NCI-H1694 treated with DMSO at 0.1 percent for 48 hours (cell line): ENCODE measurements at places on chromosomes 7 and 10.

DNA sequence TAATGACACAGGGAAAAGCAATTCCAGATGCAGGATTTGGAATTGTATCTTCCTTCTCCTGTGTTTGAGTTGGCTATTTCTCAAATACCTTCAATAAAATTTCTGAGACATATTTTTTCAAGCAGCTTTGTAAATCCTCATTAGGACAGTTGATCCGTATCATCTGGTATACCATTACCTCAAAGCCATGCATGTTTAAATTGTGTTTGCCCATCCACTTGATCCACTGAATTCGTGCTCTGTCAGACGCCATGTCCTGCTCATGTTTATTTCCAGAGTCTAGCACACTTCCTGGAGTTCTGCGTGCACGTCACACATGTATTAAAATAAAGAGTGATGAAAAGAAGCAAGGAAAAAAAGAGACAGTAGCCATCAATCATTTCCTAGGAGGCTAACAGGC is 141.8 kb upstream of the CDC14C start:
- no peak for DNase-seq

GRCh38 chr7:632831-633210 is 93.7 kb upstream of the DNAAF5 start:
- no peak for DNase-seq

- DNase-seq = no peak
Observed at GRCh38 chr7:116727432-116728009, 55.5 kb downstream of the MET start.

GRCh38 chr7:157384301-157384700 is 47.5 kb downstream of the DNAJB6 start:
- DNase-seq = no peak

GRCh38 chr7:101549734-101550133 is 79.4 kb downstream of the MYL10 start:
- DNase-seq = no peak

DNA sequence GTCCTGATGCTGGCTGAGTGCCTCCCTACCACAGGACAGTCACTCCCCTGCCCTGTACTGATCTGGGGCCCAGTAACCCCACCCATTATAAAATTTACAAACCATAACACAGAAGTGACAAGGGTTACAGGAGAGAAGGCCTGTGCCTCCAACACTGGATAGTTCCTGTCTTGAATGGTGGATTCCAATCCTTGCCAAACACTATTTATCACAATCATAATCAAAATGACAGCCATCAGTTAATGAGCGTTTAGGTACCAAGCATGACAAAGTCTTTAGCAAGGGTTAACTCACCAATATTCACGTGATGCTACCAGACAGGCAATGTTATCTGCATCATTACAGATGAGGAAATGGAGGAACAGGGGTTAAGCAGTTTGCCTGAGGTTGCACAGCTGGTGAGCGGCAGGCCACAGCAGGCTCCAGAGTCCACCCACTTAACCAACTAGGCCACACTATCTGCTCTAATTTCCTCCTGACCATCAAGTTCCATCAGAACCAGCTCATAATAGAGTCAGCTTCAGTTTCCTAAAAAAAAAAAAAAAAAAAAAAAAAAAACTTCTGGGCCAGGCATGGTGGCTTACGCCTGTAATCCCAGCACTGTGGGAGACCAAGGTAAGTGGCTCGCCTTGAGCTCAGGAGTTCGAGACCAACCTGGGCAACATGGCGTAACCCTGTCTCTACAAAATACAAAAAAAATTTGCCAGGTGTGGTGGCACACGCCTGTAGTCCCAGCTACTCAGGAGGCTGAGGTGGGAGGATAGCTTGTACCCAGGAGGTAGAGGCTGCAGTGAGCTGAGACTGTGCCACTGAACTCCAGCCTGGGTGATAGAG is 14.2 kb downstream of the PDLIM1 start:
- DNase-seq = no peak

GRCh38 chr7:66423729-66424128 is 205.0 kb upstream of the KCTD7 start:
- DNase-seq = no peak

- no peak for DNase-seq
Observed at GRCh38 chr10:97898429-97898828, 48.8 kb downstream of the GOLGA7B start.

- DNase-seq = no peak
Observed at GRCh38 chr7:83289419-83289993, 126.8 kb upstream of the PCLO start.

DNA sequence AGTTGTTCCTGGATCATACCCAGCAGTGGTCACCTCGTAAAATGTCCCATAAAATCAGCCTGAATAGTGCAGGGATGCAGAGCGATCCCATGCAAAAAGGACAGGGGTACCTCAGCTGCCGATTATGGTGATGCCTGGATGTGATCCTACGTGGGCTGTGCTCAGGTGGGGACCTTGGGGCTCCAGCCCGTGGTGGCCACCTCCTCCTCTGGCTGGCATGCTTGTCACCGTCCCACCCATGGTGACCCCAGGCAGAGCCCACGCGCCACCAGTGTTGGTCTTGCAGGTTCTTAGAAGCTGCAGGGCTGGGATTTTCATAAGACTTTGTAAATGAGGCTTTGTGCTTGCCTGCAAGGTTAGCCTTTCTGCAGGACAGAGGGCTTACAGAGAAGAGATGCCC is 97.2 kb downstream of the GLRX3 start:
- no peak for DNase-seq

GRCh38 chr7:122813845-122814244 is 72.4 kb downstream of the CADPS2 start:
- no peak for DNase-seq

GRCh38 chr7:107173691-107174406 is 5.0 kb downstream of the HBP1 start:
- no peak for DNase-seq

- no peak for DNase-seq
Observed at GRCh38 chr10:132496360-132497062, 41.1 kb upstream of the INPP5A start.

- no peak for DNase-seq
Observed at GRCh38 chr7:127404286-127405072, 12.0 kb upstream of the ZNF800 start.

- no peak for DNase-seq
Observed at GRCh38 chr10:74690393-74690792, 136.0 kb upstream of the KAT6B start.

DNA sequence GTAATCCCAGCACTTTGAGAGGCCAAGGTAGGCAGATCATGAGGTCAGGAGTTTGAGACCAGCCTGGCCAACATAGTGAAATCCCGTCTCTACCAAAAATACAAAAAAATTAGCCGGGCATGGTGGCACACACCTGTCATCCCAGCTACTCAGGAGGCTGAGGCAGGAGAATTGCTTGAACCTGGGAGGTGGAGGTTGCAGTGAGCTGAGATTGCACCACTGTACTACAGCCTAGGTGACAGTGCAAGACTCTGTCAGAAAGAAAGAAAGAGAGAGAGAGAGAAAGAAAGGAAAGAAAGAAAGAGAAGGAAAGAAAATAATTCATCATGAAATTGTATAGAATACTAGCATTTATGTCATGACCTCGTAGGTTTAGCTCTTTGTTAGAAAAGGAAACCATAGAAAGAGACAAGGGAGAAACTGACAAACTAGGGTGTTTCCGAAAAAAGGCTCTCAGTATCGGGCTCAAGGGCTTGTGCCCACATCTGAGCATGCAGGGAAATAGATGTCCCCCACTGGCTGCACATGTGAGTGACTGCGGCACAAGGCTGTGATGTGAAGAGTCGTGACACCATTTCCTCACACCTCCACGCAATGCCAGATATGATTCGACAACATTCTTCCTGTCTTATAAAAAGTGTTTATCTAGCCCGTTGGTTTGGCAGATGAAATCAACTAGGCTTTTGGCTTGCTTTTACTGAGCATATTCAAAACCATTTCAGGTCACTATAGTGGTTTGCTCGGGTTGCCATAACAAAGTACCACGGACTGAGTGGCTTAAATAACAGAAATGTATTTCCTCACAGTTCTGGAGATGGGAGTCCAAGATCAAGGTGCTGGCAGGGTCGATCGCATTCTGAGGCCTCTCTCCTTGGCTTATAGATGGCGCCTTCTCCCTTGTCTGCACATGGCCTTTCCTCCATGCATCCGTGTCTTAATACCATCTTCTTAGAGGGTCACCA is 2.0 kb downstream of the SRGN start:
- DNase-seq = no peak

DNA sequence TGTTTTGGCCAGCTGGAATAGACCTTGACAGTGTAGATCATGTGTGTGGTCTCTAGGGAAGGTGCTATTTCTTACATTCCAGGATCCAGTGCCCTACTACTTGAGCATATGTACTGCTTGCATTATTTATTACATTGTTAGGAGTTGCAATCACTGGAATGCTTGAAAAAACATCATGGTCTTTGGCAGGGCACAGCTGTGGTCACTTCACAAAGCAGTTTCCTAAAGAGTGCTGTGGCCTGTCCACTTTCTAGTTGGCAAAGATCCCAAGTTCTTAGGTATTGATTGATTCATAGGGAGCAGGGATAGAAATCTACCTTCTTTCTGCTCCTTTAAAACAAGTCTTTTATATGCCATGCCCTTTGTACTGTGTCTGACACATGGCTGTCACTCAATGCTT is 4.6 kb downstream of the C7orf25 start:
- DNase-seq = no peak

GRCh38 chr10:93512565-93512964 is 16.2 kb downstream of the CEP55 start:
- DNase-seq = no peak

- peak; percentile 58 for DNase-seq
Observed at GRCh38 chr10:33211106-33211878, 123.2 kb downstream of the NRP1 start.

DNA sequence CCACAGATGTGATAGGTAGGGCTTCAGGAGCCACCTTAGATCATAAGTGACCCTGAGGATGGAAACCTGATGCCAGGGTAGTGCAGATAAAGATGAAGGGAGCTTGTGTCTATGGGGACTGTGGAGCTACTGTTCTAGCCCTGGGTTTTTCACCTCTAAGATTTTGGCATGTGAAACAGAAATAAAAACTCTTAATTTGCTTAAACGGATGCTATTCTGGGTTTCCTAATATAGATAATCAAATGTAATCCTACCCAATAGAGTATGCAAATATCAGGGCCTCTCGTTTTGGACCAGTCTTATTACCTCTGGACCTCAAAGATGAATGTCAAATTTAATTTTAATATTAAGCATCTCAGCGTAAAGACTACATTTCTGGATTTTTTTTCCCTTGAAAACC is 49.3 kb downstream of the ABCB4 start:
- no peak for DNase-seq

DNA sequence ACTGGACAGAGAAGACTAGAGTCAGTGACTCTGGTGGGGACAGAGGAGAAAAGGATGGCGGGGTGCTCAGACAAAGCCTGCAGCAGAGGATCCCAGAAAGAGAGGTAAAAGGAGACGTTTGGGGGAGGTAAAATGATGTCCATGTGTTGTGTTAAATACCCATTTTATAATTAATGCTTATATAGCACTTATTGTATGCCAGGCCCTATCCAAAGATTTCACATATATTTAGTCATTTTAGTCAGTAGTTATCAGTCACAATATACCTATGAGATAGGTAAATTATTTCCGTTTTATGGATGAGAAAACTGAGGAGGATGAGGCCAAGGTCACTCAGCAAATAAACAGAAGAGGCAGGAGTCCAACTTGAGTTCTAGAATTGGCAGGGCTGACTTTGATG is 144.6 kb upstream of the SEMA3E start:
- DNase-seq = no peak

- DNase-seq = no peak
Observed at GRCh38 chr7:113010377-113010776, 76.2 kb downstream of the GPR85 start.

- no peak for DNase-seq
Observed at GRCh38 chr7:142329062-142329790, 71.4 kb upstream of the PRSS58 start.

GRCh38 chr10:33071857-33072256 is 113.8 kb upstream of the ITGB1 start:
- DNase-seq = no peak

DNA sequence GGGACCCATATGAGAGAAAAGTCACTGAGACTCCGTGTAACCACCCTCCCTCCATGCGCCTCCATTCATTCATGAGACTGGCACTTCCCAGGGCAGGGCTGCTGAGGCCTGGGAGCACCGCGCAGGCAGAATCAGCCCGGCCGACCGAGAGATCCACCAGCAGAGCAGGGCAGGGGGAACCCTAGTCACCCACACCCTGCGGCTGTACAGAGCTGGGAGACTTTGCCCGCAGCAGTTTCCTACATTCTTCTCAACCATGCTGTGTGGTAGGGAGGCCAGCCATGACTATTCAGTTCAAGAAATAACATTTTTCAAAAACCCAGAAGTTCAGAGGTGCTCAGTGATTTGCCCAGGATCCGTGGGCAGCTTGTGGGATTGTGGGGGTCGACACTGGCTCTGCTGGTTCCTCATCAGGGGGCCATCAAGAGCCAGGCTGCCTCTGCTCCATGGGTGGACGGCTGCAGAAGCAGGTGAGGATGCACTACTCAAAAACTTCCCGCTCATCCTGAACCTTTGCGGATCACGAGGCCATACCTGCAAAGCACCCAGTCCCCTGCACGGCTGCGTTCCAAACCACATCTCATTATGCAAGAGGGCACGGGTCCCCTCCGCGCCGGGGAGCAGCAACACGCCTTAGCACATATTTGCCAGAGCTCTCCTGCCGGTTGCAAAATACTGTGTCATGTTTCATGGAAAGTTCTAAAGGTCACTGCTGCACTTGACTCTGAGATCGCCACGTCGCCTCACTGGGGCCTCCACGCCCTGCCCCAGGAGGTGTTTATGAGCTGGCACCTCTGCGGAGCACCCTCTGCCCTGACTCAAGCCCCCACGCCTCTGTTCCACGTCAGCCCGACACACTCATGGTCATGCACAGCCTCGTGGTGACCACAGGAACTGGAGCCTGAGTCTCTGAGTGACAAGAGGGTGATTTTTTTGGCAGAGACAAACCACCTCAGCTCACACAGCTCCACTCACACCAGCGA is 132.0 kb downstream of the PRKAG2 start:
- no peak for DNase-seq

- no peak for DNase-seq
Observed at GRCh38 chr7:157005456-157006204, 4.8 kb downstream of the MNX1 start.

DNA sequence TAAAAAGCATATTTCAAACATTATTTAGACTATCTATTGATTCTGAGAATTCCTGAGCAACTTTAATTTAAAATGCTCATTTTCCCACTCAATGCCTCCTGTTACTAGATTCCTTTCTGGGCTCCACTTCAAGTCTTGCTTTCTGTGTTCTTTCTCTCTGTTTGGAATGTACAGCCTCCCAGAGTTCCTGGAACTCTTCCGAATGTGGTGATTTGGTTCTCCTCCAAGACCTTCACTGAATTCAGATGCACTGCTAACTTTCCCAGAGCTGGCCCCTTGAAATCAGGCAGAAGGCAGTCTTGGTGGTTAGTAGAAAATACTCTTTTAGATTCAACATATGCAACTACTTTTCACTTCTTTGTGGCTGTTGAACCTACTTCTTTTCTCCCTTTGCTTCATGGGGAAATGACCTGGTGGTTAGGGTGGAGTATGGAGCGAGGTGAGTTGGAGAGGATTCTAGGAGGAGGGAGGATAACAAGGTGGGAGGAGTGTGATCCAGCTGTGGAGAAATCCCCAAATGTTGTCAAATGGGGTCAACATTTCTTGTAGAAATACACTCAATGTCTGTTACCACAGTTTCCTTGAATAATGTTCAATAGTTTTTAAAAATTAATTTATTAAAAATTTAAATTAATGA is 27.9 kb upstream of the CCDC7 start:
- DNase-seq = no peak
